ENCODE measurements at places on chromosomes 12 and 14.

DNA sequence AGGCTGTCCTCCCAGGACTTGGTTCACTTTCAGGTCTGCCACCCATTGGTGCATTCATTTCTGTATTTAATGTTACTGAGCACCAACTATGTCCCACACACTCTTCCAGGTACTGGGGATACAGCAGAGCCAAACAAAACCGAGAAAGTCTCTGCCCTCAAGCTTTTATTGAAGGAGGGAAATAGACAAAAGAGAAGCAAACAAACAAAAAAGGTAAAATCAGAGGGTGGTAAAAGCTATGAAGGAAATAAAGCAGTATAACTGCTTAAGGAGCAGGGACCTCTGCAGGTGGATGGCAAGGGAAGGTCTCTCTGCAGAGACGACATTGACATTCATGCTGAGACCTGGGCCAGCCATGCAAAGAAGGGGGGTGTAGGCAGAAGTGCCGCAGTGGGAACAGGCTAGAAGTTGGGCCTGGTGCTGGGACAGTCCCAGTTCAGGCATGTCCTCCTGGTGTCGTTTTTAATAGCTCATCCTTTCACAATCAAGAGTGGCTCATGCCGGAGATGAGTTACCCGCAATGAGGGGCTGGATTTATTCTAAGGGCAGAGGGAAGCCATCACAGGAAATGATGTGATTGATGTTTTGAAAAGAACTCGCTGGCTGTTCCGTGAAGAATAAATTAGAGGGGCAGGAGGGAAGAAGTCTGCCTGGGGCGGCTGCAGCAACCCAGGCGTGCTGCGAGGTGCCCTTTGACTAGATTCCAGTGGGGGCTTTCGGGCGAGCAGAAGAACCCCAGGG is 72.8 kb downstream of the IRF2BPL start:
- DNase-seq, result peak; percentile 66

DNA sequence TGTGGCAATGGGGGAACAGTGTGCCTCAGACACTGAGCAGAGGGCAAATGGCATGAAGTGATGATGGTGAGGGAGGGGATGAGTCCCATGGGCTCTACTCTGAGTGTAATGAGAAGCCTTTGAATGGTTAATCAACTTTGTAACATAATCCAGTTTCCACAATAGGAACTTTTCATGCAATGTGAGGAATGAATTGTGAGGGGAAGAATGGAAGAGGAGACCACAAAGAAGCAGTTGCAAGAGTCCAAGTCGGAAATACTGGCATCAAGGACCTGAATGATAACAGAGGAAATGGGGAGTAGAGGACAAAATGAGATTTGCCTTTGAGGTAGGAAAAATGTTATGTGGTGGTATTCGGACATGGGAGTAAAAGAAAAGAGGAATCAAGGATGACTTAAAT is 476.9 kb upstream of the PRICKLE1 start:
- DNase-seq, result no peak

DNA sequence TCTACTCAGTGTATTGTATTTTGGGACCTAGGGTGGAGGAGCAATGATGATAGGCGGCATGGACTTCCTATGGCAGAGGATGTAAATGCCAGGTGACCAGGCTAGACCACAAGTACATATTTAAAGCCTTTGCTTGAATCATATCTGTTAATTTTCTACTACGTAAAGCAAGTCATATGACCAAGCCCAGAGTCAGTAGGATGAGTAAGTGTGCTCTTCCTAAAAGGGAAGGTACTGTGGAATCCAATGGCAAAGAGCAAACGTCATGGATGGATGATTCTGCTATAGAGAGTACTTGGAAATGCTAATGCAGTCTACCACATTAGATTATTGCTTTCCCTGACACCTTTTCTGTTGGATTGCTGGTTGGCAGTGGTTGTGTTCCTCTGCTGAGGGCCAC is 16.8 kb downstream of the GPATCH2L start:
- no peak for DNase-seq

- DNase-seq, result no peak
Observed at GRCh38 chr14:30876692-30877091, 2.3 kb downstream of the COCH start.

DNA sequence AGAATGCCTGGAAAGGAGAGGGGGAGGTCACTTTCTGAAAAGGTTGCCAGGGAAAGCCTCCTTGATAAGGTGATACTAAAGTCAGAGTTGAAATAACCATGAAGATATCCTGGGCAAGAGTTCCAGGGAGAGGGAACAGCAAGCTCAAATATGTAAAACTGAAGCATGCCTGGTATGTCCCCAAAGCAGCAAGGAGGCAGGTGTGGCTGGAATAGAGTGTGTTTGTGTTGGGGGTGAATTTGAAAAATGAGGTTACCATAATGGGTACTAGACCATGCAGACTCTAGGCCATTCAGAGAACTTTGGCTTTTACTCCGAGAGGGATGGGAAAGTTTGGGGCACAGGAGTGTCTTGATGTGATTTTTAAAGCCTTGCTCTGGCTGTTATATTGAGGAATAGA is 66.7 kb upstream of the PTCSC3 start:
- DNase-seq, result no peak

- DNase-seq, result no peak
Observed at GRCh38 chr14:100037353-100037752, 27.9 kb upstream of the EVL start.

All from GM20000 (cell line).